ENCODE measurements at places on chromosomes 7 and 10.

- no peak for DNase-seq
Measured at GRCh38 chr7:11701829-11702560, 130.0 kb downstream of the THSD7A start.

DNA sequence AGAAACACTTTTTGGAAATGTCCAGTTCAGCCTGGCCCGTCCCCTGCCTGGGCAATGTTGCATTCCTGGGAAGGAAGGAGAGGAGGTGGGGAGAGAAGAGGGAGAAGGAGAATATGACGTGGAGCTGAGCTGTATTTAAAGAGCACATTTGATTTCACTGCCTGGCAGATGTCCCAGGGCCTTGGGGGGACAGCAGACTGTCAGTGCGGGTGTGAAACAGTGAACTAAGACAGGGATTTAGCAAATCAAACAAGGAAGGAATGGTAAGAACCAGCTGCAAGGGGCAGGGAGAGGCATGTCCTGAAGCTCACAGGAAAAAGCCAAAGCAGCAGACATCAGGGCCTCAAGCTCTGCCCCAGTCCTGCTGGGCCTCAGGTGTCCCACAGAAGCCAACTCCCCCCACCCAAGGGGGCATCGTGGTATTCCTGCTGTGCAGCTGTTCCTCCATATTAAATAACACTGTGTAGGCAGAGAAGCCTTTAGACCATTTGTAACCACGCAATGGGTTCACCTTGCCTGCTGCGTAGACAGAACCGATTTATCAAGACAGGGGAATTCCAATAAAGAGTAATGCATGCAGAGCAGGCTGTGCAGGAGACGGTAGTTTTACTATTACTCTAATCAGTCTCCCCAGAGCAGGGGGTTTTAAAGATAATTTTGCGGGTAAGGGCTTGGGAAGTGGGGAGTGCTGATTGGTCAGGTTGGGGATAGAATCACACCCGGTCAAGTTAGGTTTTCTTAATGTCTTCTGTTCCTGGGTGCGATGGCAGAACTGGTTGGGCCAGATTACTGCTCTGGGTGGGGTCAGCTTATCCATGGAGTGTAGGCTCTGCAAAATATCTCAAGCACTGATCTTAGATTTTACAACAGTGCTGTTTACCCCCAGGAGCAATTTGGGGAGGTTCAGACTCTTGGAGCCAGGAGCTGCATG lies 18.3 kb downstream of the LEP start:
- DNase-seq, result no peak

DNA sequence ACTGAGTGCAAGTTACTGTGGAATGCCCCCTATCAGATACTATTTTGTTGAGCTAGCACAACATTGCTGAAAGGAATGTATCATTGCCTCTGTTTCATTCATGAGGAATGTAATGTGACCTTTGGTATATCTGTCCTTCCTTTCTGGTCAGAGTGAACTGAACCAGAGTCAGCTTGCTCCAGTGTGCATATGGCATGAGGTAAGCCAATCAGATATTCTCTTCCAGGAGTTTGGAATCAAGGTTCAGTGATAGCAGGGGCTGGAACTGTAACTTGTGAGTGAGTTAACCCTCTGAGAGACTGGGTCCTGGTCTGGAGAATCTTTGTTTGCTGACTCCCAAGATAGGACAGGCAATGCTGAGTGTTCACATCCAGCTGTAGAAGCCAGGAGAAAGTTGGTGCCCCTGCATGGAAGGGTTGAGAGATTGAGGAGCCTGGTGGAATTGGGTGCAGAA lies 45.3 kb upstream of the OSBPL3 start:
- DNase-seq, result no peak

GRCh38 chr10:124221356-124222317 lies 128.2 kb upstream of the CHST15 start:
- no peak for DNase-seq

DNA sequence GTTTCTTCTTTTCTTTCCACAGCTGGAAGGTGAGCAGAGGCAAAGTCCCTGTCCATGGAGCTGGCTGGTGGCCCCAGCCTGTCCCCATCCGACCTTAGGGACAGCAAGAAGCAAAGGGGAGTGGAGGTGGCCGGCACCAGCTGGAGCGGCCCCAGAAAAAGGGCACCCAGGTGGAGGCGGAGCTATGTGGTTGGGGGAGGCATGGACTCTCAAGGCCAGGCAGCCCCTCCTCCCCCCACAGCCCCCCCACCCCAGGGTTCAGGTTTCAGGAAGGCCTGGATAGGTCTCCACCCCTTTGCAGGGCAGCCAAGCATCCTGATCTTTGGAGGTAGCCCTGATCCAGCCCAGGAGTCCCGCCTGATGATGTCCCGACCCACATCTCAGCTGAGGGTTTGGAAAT lies at the start of gene SSC4D:
SSC4D (minus strand) TSS at position 161 of the 400 bp plus-strand sequence. CDS start 5,258 bp downstream, outside the sequence.
- no peak for DNase-seq

DNA sequence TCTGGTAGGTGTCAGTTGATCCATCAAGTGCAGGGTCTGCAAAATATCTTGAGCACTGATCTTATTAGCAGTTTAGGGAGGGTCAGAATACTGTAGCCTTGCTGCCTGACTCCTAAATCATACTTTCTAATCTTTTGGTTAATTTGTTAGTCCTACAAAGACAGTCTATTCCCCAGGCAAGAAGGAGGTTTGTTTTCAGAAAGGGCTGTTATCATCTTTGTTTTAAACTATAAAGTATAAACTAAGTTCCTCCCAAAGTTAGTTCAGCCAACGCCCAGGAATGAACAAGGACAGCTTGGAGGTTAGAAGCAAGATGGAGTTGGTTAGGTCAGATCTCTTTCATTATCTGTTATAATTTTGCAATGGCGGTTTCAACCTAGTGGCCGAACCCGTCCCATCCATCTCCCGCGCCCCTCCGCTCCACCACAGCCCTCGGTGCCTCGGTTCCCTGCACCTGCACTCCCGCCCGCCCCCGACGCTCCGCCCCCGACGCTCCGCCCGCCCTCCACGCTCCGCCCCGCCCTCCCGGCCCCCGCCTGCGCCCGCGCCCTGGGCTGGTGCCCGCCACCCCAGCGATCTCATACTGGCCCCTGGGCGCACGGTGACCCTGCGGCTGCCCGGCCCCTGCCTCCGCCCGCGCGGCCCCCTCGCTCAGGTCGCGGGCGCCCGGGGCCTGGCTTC lies at the start of gene ADCK2:
ADCK2 (plus strand) TSS at position 564 of the 681 bp plus-strand sequence. CDS start 386 bp downstream, outside the sequence.
- DNase-seq, result peak; percentile 50

GRCh38 chr7:155955367-155955635 lies 143.0 kb upstream of the SHH start:
- DNase-seq, result no peak
